ENCODE measurements at places on chromosomes 1 and 21.

DNA sequence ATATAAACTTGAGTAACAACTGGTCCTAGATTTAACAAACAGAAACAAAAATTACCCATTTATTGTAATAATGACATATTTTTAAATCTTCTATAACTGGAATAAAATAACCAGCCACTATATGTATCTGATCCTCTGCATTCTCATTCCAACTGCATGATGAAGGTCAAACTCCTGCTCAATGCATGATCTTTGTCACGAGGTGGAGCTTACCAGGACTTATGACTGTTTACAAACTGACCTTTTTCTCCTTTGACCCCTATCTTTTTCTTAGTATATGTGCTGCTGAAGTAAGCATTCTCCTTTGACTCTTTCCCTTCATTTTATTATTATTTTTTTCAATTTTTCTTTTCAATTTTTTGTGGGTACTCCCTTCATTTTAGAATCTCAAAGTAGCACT, 252.2 kb downstream of the PDE4B start:
- DNase-seq: no peak

GRCh38 chr1:119008483-119009311, 20.6 kb upstream of the TBX15 start:
- peak; percentile 80 for DNase-seq

GRCh38 chr1:79259390-79260336, 253.1 kb upstream of the ADGRL4 start:
- DNase-seq: peak; percentile 51

GRCh38 chr21:27700974-27701614, 734.2 kb upstream of the ADAMTS5 start:
- peak; percentile 1 for DNase-seq

DNA sequence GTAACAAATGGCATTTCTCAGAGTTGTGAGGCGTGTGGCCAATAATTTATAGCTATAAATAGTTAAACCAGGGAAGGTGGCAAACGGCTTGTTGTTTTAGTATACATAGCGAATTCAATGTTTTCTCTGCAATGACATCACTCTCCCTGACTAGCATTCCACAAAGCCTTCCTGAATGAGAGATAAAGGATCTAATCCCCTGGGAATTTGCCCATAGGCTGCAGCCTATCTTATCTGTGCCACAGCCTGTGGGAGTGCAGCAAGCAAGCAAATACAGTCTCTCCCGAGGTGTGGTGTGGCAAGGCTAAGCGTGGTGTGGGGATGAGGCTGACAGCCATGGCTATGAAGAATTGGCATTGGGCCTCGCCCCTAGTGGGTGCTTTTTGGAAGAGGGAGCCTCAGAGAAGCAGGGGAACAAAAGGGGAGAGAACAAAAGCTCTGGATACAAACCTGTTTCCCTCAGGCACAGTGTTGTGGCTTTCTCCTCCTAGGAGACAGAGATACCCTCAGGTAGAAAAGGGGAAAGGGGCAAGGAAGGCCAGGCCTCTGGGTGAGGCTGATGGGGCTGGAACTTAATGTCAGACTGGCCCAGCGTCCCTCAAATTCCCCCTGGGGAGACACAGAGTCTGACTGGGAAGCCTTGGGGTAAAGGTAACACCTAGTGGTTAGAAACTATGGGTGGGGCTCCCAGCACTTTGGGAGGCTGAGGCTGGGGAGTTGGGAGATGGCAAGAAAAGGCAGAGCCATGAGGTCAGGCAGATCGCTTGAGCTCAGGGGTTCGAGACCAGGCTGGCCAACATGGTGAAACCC, 8.9 kb downstream of the TAGLN2 start:
- DNase-seq: no peak
